GM12865 (cell line): ENCODE measurements at places on chromosomes 1 and 21.

DNA sequence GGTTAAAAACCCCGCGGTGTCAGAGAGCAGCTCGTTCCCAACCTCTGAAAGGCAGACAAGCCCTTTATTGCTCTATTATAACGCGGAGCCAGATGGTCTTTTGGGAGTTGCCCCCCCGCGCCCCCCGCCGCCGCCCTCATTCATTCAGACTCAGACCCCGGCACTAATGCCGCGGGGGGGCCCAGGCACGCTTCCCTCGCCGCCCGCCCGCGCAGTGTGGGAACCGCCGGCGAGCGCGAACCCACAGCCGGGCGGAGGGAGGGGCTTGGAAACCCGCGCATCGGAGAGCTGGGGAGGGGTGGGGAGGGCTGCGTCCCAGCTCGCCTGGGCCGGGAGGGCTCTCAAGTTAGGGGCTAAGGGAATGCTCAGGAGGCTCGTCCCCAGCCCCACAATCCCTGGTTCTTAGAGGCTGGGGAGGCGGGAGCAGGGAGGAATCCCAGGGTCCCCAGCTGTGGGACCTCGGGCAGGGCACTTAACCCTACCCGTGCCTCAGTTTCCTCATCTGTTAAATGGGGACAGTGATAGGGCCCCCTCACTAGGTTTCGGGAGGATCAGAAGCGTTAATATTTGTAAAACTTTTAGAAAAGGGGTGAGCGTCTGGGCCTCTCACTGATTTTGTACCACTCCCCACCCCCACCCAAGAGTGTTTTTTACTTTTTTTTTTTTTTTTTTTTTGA lies 10.9 kb upstream of the HES5 start:
- no peak for DNase-seq

- DNase-seq = no peak
These were observed at the start of gene CNTN2 for GRCh38 chr1:205042911-205043806. TSS of gene CNTN2 (plus strand) at chr1:205043212. CDS start at chr1:205053186, 9,974 bp downstream.

DNA sequence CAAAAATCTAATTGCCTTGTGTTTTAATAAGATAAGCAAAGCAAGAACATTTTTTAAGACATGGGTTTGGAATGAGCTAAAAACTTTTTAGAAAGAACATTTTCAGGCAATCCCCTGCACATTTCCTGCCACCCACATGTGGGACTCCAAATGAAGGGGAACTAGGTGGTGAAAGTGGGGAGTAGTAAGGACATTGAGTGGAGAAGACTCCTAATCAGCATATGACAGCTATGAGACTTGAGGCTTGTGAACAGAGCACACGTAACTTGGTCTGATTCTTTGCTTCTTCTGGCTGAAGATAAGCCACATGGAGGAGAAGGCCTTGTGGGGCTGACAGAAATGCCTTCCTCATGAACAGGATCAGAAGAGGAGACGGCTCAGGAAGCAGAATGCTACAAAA lies 50.3 kb downstream of the FCER1A start:
- no peak for DNase-seq

- DNase-seq = no peak
These were observed 17.5 kb downstream of the EYA3 start for GRCh38 chr1:28070725-28071593.

GRCh38 chr1:27886353-27886679 lies 14.0 kb downstream of the THEMIS2 start:
- DNase-seq = peak; percentile 21

DNA sequence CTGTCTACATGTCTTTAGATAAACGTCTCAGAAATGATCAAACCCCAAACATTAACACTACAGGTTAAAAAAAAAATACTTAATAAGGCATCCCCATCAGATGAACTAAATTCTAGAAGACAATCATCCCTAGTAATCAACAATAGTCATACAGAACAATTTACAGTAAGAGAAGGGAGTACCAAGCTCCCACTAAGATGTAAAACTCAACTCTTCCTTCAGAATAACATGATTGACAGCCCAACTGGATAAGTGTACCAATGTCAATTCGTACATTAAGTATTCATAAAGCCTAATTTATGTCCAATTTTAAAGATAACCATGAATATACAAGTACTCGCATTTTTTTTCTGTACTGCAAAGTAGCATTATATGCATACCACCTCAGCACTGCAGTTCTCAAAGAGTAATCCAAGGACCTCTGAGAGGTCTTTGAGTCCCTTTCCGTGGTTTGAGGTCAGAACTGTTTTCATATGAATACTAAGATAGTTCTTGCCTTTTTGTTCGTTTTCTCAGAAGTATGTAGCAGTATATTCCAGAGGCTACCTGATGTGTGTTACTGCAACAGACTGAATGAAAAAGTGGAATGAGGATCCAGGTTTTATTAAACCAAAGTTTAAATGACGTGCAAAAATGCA lies 6.6 kb downstream of the SCAF4 start:
- DNase-seq = peak; percentile 10

- peak; percentile 86 for DNase-seq
These were observed 55.9 kb downstream of the CD58 start for GRCh38 chr1:116514708-116515525.

DNA sequence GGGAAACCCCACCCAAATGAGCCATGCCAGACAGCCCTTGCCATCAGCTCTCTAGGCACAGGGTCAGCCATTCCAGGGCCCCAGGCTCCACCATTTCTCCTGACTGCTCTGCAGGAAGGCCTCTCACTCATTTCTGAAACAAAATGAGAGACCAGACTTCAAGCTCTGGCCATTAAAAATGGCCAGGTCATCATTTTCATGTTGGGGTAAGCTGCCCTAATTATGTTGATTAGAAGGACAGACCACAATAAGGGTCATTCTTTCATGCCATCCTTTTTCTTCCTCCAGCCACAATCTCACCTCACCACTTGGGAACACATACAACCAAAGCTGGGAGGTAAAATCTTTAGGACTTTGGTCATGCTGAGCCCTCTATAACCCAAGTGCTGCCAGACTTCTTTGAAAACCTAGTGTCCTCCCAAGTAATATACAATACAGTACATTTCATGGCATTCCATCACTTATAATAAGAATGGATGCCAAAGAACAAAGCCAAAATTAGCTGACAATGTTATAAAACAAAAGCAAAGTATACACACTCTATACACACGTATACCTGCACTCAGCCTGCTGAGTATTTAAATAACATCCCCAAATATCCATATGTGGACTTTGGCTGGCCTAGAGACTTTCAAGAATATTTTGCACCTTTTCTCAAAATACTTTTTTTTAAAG lies 22.4 kb upstream of the RBBP5 start:
- no peak for DNase-seq

DNA sequence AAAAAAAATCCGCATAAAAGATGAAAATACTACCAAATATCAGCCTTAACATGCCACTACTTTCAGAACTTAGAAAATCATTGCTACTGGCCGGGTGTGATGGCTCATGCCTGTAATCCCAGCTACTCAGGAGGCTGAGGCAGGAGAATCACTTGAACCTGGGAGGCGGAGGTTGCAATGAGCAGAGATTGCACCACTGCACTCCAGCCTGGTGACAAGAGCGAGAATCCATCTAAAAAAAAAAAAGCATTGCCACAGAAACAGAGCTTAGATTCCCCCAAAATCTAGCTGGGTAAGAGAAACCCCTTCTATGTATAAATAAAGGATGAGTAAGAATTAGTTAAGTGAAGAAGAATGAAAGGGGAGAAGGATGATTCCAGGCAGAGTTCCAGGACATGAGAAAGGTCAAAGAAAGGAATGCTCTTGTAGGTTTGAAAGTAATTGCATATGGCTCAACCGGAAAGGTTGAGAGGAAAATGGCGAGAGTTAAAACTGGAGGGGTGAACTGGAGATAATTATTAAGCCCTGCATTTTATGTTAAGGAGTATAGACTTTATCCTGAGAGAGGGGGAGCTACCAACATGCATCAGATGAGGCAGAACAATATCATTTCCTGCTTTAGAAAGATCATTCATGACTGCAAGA lies 19.7 kb upstream of the NRDC start:
- DNase-seq = no peak

DNA sequence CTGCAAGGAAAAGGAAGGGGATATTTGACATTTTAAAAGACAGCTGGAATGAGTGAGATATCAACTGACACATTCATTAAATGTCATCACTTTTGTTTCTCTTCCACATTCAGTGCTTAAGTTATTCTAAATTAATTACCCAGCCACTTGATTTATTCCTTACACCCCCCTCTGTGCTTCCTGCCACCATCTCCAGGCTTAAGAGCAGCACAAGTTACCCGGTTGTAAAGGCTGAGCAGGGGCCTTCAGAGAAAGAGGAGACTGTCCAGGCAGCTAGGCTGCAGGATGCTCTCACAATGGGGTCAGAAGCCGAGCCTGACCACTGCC lies 71.4 kb downstream of the SYT6 start:
- DNase-seq = no peak

GRCh38 chr1:183859831-183860230 lies 54.9 kb downstream of the RGL1 start:
- no peak for DNase-seq

DNA sequence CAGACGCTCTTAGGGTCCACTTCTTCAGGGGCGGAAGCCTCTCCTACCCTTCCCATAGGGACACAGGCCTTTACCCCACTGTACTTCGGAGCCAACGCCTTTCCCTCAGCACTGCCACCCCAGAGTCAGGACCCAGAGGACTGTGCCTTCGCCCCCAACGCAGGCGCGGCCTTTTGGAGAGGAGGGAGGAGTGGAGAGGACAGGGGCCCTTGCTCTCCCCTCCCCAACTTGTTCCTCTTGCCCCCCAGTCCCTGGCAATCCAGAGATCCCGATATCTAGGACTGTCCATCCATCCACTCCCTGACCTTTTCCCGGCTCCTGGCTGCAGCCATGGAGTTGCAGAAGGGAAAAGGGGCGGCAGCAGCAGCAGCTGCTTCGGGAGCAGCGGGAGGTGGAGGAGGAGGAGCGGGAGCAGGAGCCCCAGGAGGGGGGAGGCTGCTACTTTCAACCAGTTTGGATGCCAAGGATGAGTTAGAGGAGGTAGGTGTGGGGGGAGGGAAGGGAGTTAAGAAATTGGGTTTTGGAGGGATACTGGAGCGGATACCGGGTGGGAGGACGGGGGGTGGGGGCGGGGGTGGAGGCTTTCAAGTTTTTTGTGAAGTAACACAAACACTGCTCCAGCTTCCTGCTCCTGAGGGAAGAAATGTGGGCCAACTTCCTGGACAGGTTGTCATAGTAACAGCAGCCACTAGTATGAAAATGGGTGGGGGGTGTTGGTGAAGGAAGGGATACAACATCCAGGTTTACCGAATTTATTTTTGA lies 636 bp downstream of the INTS3 start:
- DNase-seq = peak; percentile 46

DNA sequence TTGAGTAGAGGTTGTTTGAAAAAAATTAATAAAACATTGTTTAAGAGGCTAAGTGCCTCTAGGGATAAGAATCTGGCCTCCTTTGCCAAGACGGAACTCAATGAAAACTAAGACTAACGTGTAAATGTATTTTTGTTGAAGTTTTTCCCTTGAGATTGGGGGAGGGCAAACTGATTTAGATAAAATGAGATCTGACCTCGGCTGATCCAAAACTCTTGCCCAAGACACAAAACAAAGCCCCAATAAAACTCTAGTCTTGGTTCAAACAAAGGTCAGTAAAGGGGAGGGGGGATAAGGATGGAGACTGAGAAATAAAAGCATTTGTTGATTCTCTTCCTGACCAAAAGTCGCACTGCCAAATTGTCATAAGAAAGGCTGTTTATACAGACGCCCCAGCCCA lies 134.8 kb upstream of the DPT start:
- DNase-seq = no peak

- no peak for DNase-seq
These were observed 17.2 kb downstream of the PPT1 start for GRCh38 chr1:40079774-40080400.

GRCh38 chr21:24403221-24403620 lies 1204.1 kb downstream of the MRPL39 start:
- DNase-seq = no peak

DNA sequence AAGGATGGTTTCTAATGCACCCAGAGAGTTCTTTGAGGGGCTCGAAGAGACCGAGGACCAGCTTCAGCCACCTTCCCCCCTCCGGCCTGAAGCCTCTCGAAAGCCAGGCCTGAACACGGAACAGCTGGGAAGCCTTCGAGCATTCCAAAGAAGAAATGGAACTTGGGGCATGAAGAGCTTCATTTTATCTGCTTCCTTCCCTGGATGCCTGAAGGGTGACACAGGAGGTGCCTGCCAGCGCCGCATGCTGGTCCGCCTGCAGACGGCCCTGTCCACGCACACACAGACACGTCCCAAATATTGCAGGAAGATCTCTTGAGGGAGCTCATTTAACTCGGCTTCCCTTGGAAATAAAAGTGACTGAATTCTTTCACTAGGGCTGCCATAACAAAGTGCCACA lies 73.7 kb downstream of the TOMM20 start:
- DNase-seq = no peak

- peak; percentile 54 for DNase-seq
These were observed 143.0 kb downstream of the ELAVL4 start for GRCh38 chr1:50251702-50252101.

- DNase-seq = no peak
These were observed 619 bp upstream of the ZBTB8B start for GRCh38 chr1:32464191-32464715.

DNA sequence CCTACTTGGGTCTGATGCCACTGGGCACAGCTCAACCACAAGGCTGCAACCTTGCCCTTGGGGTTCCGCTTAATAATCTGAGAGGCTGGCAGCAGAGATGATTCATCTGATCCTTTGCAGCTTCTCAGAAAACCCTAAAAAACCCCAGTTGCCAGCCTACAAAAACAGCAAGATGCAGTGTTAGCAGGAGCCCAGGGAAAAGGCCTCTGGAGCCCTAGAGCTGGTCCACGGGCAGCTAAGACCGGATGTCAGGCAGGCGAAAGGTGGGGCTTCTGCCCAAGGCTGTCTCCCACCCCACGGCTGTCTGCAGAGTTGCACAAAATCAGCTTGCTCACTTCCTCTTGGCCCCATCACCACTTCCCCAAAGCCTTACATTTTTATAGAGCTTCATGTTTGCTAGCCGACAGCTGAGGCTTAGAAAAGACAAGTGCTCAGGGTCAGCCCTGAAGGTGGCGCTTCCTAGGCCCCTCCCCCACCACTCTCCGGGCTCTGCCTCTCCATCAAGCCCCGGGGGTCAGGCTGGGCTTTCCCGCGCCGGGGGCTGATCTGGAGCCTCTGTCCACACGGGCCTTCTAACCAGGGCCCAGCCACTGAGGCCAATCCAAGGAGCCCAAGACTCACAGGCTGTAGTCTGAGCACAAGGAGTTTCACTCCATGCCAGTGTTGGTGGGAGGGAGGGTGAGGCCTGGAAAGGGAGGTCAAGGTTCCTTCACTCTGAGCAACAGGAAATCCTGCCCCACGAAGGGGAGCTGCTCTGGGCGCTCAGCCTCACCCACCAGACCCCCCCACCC lies 4.2 kb upstream of the ADORA3 start:
- peak; percentile 93 for DNase-seq

DNA sequence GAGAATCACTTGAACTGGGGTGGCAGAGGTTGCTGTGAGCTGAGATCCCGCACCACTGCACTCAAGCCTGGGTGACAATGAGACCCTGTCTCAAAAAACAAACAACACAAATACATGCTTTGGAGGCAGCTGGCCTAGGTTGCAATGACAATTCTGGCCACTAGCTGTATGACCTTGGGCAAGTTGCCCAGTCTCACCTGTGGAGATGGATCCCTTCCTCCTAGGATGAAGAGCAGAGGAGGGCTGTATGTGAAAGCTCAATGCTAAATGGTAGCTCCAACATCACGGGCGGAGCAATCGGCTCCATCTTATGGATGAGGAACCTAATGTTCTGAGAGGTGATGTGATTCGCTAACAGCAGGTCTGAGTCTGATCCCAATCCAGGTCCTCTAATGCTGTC lies 20.6 kb downstream of the ADORA1 start:
- no peak for DNase-seq
